ENCODE measurements at places on chromosomes 7 and 10.

- no peak for DNase-seq
Measured at GRCh38 chr10:106182542-106182941, 982.0 kb downstream of the SORCS1 start.

DNA sequence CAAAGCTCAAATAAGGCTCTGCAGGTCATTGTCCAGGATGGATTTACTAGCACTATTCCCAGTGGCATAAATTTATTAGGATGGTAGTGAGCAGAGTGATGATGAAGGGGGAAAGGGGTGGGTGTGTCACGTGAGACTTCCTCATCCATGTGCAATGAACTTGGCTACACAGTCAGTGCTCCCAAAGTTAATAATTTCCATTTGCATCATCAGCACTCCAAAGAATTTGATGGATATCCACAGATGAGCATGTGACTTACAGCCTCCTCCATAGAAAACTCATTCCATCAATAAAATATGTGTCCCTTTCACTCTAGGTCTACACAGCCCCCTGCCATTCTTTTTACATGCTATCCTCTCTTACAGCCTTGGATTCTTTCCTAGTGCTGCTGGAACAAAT, 142.6 kb upstream of the PLPP4 start:
- DNase-seq = no peak

- no peak for DNase-seq
Measured at GRCh38 chr7:132964876-132965275, 117.0 kb downstream of the CHCHD3 start.

GRCh38 chr7:117782761-117783160, 90.5 kb downstream of the CTTNBP2 start:
- DNase-seq = no peak

DNA sequence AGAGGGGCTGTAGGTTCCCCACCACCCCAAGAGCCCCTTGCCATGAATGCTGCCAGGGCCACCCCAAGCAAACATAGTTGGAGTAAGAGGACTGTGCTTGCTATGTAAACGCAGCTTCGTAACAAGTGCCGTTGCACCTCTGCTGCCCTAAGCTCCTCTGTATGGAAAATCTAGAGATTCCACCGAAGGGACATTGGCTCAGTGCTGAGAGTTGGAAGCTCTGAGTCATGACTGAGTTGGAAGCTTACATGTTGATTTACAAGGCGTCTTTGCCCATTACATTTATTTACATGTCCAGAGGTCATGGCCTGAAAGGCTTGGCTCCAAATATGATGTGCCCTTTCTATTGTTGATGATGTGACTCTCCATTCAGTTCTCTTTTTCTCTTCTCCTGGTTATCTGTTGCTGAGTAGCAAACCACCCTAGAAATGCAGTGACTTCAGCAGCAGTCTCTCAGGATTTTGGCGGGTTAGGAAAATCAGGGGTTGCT, 233.1 kb upstream of the TCF7L2 start:
- DNase-seq = peak; percentile 30

DNA sequence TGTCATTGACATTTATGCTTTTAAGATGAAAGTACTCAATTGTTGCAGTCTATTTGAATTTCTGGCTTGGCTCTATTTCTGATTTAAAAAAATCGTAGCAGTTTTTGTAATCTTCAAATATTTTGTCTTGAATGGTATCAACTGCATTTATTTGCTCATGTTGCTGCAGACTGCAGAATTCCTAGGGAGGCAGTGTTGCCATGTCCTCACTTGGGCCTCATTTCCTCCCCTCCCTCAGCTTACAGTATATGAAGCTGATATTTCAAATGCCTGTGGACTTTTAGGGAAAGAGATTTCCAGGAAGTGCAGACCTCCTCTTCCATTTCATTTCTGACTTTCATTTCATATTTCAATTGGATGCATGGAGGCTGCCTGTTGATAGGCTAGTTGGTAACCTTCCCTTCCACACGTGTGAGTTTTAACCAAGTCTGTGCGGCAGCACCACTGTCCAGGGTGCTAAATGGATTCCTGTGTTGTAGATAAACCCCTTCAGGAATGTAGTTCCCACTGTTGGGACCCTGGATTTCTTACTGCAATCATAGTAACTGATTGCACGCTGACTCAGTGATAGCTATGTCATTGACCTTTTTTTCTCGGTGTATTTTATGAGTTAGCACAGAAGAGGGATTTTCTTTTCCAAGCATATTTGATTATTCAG, 17.5 kb downstream of the VPS50 start:
- DNase-seq = no peak

DNA sequence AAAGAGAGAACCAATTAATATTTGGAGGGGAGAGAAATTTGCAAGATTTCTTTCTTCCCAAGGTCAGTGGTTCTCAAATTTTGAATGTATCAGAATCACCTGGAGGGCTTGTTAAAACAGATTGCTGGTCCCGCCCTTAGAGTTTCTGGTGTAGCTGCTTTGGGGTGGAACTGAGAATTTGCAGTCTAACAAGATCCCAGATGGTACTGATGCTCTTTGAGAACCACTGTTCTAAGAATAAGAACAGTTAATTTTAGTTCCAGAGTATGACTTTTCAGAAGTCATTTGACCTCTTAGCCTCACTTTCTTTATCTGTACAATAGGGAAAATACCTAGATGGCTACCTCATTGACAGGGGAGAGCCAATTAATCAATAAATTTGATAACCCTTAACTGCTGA, 161.6 kb downstream of the PRKG1 start:
- DNase-seq = no peak

- DNase-seq = no peak
Measured at GRCh38 chr7:11750191-11750590, 81.8 kb downstream of the THSD7A start.

GRCh38 chr10:1715821-1716220, 21.5 kb downstream of the ADARB2 start:
- DNase-seq = peak; percentile 57

GRCh38 chr10:64059884-64060283, 538.7 kb downstream of the REEP3 start:
- no peak for DNase-seq

DNA sequence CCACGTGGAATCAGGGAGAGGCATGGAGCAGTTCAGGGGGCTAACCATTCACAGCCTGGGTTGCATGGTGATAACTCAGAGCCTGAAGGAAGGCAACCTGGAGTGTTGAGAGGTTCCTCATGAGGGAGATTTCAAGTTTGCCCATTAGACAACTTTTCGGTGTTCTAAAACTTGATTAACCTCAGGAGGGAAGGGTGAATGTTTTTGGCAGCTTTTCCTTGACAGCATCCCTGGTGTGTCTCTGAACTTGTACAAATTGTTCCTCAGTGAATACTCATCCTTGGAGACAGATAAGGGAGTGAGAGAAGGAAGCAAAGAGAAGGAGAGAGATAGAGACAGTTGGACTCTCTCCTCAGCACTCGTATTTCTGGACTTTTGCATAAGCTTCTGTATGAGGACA, at the start of gene OR9A4:
Gene OR9A4 (plus strand): TSS at position 301 of the 400 bp plus-strand sequence. CDS start 2,477 bp downstream, outside the sequence.
- peak; percentile 36 for DNase-seq

GRCh38 chr7:155863721-155864151, 51.5 kb upstream of the SHH start:
- no peak for DNase-seq

- no peak for DNase-seq
Measured at GRCh38 chr10:87930934-87931835, 67.8 kb downstream of the PTEN start.
